ENCODE measurements at places on chromosomes 11 and 22. TPM values are rescaled to one million over a fixed set of nuclear protein-coding genes. Genes with fewer than 3 reads are reported as not detected.

TNNT3 gene
- not detected for total RNA-seq

OR6A2 gene
- total RNA-seq: not detected

SMPD1 gene
- 118 TPM for total RNA-seq

HEPHL1 gene
- total RNA-seq: not detected

SEC14L3 gene
- total RNA-seq: not detected

Measured in HFFc6 (cell line).